ENCODE measurements at places on chromosomes 4 and X.

DNA sequence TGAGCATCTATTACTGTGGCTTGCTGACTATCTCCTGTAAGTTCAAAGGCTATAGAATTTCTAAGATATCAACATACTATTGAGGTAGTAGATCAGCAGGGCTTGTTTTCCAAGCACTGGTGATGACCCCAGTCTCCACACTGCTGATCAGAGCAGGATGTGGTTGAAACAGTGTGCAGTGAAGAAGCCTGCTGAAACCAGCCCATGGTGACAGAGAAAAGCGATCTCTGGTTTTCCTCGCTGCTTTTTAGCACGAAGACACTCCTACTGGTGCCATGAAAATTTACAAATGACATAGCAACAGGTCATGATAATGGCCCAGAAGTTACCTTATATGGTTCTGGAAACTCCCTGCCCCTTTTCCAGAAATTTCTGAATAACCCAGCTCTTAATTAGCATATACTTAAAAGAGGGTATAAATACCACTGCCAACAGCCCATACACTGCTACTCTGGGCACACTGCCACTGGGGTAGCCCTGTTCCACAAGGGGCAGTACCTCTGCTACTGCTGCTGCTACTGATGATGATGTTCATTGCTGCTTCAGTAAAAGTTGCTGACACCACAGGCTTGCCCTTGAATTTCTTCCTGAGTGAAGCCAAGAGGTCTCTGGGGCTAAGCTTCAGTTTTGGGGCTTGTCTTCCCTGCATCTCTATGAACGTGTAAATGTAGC, 1689.5 kb upstream of the PCDH10 start:
- DNase-seq = no peak

DNA sequence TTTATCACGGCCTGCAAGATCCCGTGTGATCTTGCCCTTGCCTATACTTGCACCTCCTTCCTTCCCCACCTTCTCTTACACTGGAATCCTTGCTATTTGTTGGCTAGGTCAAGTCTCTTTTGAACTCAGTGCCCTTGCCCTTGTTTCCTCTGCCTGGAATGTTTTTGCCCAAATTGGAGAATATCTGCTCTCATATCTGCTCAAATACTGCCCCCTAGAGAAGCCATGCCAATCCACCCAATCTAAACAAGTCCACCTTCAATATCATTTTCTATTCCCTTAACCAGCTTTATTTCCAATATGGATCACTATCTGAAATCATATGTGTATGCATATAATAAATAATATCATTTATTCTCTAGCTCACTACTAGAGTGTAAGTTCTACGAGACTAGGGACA, 1044.2 kb upstream of the FTHL17 start:
- DNase-seq = no peak

GRCh38 chr4:47674144-47674543, 163.7 kb downstream of the CORIN start:
- no peak for DNase-seq

DNA sequence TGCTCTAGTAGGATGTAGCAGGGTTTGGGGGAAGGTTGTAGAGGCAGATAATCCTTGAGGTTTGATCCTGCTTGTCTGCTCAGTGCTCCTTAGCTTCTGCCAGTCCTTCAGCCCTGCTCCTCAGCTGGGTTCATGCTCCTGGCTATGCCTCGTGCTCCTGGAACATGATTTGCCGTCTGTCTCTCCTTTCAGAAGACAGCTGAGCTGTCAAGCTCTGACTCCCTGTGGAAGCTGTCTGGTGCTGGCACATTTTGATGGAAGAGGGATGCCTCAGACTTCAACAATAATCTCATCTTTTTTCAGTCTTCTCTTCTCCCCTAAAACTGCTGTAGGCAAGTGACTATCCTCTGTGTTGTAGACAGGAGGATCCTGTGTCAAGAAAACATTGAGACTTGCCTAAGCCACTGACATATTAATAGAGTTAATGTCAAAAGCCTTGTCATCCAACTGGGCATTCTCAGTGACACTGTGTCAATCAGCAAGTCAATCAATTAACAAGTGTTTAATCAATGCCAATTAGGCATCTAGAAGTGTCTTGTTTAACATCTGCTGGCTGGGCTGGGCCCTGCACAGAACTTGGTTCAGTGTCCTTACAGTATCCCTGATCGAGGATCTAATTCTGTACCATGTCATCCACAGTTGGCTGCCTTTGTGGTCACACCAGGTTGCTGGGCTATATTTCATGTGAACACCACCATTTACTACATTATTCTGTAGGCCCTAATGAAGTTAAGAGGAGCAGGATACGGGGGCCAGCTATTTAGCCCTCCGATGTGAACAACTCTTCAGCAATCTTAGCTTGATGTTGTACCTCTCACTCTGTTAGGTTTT, 96.7 kb downstream of the SYNPO2 start:
- no peak for DNase-seq

GRCh38 chr4:73740353-73740778, at the start of gene CXCL8:
Gene CXCL8 (plus strand): TSS chr4:73740569. CDS start chr4:73740659, 90 bp downstream.
- no peak for DNase-seq

DNA sequence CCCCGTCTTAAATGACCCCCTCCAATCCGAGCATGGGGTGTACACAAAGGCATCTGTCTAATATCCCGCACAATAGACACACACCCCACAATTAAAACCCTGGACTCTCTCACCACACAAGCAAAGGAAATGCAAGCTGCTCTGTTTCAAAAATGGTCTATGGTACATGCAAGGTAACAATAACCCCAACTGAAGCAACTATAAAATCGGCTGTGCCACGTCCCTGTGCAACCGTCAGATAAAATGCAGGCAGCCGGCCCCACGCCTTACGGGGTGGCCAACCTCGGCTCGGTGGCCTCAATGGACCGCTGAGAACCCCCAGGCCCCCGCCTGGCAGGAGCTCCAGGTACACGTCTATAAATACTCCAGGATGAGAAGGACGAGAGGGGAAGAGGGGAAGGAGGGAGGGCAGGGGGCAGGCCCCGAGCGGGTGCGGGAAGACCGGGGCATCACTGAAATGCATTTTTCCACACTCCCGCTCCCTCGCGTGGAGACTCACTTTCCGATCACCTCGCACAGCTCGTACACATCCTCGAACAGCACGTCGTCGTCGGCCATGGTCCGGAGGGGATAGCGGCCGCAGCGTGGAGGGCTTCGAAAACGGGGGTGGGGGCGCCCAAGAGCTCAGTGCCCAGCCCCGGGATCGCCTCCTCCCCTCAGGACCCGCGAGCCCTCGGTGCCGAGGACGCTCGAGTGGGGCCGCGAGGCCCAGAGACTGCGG, 763 bp downstream of the CASK start:
- peak; percentile 50 for DNase-seq

DNA sequence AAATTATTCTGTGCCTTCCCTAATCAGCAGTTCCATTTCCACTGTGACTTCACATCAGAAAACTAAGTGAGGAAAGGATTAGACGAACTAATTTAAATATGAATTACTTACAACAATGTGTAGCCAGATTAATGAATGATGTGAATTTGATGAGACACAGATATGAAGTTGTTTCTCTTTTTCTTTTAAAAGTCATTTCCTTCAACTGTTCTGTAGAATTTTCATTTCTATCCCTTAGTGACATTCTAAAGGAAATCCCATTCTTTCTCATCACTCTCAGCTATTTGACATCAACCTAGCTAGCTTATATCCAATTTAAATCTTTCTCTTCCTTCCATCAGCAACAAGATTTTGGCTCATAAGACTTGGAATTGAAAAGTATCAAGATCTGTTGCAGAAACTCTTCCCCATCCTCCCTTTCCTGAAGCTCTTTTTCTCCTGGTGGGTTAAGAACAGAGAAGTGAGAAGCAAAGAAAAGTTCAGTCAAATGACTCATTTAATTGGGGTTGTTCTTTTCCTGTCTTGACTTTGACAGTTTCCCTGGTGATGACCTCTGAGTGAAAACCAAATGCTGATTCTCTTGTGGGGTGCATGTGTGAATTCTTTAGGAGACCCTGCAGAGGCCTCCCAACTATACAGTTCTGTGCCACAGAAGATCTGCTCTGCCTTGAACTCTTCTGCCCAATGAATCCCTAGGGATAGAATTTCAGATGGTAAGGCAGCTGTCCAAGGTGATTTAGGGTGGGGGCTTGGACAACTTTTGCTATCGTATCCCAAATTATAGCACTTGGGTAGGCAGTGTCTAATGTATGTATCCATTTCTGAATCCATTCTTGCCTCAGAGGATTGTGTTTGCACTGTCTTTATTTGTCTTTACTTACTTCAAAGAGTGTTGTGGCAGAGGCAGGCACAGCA, 232.5 kb upstream of the GPRIN3 start:
- no peak for DNase-seq

GRCh38 chr4:121794505-121795188, 6.5 kb upstream of the EXOSC9 start:
- DNase-seq = no peak

- no peak for DNase-seq
Observed at GRCh38 chrX:153905481-153906095, 1.1 kb downstream of the AVPR2 start.

DNA sequence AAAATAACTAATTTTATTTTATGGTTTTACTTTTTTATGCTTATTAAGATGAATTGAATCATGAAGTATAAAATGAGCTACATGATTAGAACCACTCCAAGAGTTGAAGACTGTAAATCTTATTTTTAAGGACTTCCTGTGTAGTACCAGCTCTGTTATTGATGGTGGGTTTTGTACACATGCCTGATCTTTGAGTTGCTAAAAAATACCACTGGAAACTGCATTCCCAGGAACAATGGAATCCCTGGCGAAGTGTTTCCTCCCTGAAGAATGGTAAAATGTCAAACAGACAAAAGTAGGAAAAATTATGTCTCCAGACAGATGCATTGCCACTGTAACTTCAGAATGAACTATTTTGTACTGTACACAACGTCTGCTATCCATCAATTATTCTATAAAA, 935.4 kb upstream of the TENM3 start:
- no peak for DNase-seq

Data from activated T-cell treated with anti-CD3 and anti-CD28 coated beads, Interleukin-2, amount 50 U/mL, for 24 hours (primary cell).